ACHN (cell line): ENCODE measurements at places on chromosomes 4 and X.
A peak's percentile ranks its signal among the peaks of the same experiment; 100 is the strongest.

DNA sequence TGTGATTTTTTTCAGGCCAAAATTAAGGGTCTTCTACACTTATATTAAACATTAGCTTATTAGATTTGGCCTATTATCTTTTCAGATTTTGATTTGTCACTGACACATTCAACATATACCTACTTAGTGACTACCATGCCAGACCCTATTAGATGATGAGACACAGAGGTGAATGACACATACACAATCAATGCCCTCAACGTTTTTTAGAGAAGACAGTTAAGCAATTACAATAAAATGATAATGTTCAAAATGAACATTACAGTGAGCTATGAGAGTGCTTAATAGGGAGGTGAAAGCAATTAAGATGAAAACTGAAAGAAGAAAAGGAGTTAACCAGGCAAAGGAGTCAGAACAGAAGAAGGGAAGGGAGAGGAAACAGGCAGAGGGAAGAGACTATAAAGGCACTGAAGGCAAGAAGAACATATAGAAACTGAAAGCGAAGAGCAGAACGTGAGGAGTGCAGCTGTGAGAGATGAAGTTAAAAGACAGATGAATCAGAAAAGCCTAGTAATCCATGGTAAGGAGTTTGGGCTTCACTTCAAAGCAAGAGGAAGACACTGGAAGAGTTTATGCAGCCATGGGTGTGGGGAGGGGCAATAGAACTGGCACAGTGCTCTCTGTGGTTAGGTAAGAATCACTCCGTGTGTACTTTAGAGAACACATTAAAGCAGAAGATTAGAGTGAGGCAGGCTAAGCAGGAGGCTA, 119.0 kb downstream of the REELD1 start:
- DNase-seq = peak; percentile 42

DNA sequence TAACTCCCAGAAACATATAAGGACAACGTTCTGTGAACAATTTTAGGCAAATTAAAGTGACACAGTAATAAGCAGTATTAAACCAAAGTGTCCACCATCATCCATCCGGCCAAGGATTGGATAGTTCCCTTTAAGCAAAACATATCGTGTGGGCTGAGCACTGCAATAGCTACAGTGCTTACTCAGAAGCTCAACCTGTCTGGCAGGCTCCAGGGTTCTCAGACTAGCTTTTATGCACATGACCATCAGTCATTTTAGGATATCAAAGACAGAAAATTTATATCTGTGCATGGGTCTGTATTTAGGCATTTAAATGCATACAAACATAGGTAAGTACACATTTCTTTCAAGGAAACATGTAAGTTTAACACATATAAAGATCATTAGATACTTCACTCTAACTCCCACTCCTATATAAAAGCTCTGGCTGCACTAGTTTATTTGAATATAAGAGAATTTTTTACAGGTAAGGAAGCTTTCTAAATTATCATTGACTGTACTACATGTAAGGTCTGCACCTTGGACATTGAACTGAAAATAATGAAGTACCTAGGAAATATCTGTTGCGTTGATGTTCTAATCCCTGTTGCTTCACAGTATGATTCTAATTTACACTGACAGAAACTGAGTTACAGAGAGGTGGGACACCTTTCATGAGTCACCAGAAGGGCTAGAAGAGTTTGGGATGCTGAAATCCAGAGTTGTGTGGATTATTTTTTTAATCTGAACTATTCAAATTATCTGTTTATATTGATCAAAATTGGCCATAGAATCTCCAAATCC, 67.6 kb downstream of the ELOVL6 start:
- no peak for DNase-seq

DNA sequence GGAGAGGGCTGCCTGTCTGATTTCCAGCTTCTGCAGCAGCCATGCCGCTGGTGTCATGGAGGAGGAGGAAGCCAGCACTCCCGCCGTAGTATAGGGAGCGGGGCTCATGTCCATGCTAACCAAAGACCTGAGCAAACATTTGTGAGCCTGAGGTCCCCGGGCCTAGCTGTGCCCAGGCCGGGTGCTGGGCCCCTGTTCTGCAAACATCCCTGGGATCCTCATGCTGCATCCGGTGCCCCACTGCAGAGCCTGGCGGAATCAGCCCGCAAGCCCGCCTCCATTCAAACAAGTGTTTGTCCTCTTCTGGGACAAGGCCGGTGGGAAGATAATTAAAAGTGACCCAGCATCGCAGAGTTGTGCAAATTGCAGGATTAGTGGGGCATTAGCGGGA, 106.3 kb downstream of the SORCS2 start:
- DNase-seq = no peak

- DNase-seq = peak; percentile 50
These were observed 97.7 kb upstream of the ACSL4 start for GRCh38 chrX:109830704-109831206.

DNA sequence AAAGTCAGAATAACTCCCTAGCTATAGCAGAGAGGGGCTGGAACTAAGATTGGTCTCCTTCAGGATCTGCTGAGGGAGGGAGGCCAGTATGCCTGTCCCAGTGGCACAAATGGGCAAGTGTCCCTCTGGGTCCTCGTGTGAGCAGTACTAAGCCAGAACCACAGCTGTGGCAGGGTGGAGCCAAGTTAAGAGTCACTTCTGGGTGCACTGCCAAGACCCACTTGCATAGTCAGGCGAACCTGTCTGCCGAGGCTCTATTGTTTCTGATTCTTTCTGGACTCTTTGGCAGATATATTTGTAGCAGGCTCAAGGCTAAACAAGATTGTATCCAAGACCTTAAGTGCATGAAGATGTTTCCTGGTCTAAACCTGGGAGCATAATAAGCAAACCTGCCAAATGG, 1123.7 kb upstream of the POU3F4 start:
- no peak for DNase-seq

DNA sequence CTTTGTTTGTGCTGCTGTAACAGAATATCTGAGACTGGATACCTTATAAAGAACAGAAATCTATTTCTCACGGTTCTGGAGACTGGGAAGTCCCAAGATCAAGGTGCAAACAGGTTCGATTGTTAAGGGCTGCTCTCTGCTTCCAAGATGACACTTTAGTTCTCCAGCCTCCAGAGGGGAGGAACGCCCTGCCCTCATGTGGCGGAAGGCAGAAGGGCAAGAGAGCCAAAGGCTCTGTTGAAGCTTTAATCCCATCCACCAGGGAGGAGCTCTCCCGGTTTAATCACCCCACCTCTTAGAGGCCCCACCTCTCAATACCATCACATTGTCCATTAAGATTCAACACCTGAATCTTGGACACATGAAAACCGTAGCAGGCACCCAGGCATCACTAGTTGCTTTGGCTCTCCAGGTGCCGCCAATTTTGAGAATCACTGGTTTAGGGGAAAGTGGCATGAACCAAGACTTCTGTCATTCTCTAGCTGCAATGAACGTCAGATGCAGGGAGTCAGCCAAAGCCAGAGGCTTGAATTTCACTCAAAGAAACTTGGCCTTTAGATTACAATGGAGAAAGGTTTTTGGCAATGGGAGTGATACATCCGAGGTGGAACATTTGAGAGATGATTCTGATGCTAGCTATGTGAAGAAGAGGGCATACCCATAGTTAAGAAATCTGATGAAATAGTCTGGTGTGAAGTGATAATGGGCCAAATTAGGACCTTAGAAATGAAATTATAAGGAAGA, 15.7 kb downstream of the FHL1 start:
- peak; percentile 53 for DNase-seq

DNA sequence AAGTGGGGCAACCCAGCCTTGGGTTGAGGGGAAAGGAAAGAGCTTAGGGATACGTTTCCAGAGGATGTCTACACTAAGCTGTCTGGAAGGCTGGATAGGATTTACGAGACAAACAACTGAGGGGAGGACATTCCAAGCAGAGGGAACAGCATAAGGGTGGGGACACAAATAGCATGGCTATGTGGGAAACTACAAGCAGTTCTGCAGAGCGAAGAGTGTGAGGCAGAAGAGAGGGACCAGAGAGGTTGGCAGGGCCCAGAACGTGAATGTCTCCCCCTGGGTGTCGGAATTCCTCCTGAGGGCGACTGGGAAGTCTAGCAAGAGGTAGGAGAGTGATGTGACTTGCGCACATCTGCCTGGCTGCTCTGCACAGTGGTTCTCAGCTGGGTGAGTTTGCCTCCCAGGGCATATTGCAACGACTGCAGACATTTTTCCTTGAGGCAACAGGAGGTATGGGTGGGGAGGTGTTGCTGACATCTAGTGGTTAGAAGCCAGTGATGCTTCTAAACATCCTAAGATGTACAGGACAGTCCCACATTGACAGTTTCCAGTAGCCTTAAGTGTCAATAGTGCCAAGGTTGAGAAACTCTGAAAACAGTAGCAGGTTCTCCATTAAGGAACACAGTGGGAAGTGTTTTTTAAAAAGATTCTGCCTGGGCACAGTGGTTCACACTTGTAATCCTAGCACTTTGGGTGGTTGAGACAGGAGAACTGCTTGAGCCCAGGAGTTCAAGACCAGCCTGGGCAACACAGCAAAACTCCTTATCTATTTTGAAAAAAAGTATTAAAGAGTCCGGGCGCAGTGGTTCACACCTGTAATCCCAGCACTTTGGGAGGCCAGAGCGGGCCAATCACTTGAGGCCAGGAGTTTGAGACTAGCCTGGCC, 9.2 kb downstream of the NDUFA1 start:
- DNase-seq = peak; percentile 39

GRCh38 chr4:184854673-184855072, 28.9 kb upstream of the ACSL1 start:
- no peak for DNase-seq

GRCh38 chr4:164379694-164380093, 374.2 kb upstream of the SMIM31 start:
- DNase-seq = peak; percentile 49

GRCh38 chrX:131802836-131803626, 220.1 kb upstream of the STK26 start:
- peak; percentile 5 for DNase-seq

GRCh38 chr4:123709336-123709735, 312.7 kb downstream of the SPRY1 start:
- DNase-seq = no peak

GRCh38 chrX:13239272-13239671, 80.6 kb downstream of the ATXN3L start:
- no peak for DNase-seq

DNA sequence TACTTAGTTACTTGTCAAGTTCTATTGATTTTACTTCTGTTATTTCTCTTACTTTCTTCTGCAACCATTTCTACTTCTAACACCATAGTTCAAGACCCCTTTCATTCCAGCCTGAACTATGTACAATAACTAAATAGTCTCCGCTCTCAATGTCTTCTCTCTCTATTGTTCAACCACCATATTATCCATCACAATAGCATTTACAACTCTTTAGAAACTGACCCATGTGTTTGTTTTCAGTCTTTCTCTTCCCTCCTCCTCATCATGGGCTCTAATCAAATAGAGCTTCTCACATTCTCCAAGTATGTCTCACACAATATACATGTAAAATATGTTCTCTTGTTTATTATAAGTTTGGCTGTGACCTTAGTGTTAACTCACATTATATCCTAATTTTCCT, 143.6 kb downstream of the ZAR1 start:
- DNase-seq = no peak

- DNase-seq = no peak
These were observed 590 bp downstream of the ARHGEF9 start for GRCh38 chrX:63784346-63784901.

DNA sequence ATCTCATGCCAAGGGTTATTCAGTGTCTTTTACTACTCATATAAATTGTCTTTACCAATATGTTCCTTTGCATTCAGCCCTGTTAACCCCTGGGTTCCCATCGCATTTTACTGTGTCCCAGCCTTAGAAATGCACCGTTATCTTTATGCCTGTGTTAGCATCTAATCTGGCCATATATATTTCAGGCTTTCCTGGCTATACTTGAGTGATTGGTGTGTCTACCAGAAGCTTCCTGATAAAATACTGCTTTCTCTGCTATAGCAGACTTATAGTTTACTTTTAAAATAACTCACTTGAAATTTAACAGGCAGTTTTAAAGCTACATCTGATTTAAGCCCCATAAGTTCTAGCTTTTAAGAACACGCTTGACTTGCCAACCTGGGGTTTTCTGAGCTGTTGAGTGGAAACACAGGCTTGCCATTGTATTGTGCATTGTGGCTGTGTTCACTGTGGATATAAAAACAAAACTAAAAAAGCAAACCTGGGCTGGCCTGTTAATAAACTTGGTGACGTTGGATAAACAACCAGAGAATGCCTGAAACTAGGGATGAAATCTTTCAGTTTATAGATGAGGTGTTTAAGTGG, 185.3 kb upstream of the TAPT1 start:
- DNase-seq = no peak

DNA sequence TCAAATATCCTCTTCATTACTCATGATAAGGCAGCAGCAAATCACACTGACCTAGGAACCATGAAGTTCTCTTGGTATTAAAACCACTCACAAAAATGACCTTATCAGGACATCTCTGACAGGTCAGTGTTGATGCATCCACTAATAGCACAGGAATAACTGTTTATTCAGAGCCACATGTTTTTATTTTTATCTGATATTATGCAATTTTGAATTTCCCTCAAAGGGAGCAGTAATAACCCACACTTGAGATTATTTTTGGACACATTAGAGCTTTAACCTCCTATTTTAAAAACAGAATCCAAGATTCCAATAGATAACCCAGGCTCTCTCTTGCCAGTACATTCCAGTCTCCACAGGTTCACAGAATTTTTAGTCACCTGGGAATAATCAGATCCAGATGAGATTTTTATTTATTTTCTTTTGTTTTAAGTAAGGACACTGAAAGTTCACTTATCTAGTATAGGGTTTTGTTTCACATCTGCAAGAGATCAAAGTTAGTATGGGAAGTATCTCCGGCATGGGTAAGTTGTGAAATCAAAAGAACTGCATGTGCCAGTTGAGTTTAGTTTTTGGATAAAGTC, 36.3 kb upstream of the MYOZ2 start:
- no peak for DNase-seq

DNA sequence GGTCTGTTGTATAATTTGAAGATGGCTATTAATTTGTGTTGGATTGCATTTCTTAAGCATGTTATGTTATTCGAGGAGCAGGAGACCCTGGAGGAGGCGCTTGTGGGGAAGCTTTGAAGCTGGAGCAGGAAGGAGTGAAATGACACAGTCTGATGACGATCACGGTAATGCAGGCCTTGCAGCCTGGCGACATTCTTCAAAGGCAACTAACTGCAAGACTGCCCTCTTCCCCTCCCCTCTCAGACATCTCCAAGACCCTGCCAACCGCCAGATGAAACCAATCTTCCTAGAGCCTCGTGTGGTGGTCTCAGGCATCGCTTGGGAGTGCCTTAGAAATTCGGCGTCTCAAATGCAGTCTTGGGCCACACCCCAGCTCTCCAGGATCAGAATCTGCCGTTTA, 16.1 kb downstream of the CLCN4 start:
- no peak for DNase-seq

GRCh38 chr4:26062215-26062614, 148.2 kb downstream of the SMIM20 start:
- DNase-seq = no peak

- no peak for DNase-seq
These were observed 6.3 kb upstream of the CSN3 start for GRCh38 chr4:70236125-70236524.
